Activated CD4-positive, alpha-beta memory T cell treated with anti-CD3 and anti-CD28 coated beads, Interleukin-2, amount 10 ng/mL, durations not matched to agents 7 days and 5 days (primary cell): ENCODE measurements at places on chromosomes 1 and 21.

DNA sequence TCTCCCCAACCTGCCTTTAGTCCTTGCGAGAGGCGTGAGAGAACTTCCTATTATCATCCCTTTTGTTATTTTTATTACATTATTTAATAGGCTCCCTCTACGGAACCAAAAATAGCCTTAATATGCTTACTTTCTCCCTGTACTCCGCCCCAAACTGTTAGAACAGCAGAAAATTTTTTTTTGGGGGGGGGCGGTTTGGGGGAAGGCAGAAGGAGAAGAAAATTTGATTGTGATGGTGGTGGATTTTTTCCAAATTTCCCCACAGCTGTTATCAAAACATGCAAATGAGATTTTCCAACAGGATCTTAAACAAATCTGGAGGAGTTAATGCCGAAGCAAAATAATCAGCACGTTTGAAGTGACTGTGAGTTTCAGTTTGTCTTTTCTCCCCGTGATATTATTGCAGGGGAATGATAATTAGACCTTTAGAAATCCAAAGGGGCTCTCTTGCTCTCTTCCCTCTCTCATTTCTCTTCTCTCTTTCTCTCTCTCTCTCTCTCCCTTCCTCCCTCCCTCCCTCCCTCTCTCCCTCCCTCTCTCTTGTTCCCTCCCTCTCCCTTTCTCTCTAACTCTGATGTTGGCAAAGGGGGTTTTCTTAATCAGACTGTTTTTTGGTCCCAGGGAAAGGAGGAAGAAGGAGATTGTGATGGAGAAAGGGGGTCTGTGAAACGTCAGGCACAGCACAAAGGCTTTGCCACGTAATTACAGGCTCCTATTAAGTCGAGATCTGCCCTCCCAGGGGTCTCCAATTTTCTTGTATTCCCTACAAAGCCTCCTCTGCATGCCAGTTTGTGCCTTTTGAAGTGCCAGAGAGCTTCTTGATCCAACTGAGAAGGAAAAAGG lies 1.1 kb upstream of the PRRX1 start:
- peaks cover 88% of the 10 kb centered on the region for H3K27me3 ChIP-seq
- peaks cover 21% of the 10 kb centered on the region for H3K4me1 ChIP-seq
- H3K4me3 ChIP-seq = no peak overlapping the region
- peaks cover 3% of the 10 kb centered on the region for H3K36me3 ChIP-seq

DNA sequence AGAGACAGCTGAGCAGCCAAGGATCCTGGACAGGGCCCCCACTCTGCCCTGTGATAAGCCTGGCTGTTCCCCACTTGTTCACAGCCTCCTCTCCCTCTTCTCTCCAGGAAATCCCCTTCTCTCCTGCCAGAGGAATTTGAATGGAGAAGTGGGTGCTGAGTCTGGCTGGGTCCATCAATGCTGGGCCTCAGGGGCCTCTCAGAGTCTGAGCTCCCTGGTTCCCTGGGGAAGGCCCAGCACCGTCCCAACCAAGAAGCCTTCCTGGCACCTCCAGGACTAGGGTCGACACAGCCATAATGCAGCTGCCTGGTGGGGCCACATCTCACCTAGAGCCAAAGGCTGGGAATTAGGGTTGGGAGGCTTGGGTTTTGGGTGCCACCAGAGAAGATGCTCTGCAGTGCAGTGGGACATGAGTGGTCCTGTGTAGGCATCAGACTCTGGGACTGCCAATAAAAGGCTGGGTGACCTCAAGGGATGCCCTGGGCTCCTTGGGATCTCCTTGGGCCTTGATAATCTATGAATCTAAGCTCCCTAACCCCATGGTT lies 2.5 kb downstream of the MYBPH start:
- no peaks in the 10 kb centered on the region for H3K4me1 ChIP-seq
- H3K36me3 ChIP-seq = no peaks in the 10 kb centered on the region
- DNase-seq = no peak
- H3K4me3 ChIP-seq = no peak overlapping the region
- no peaks in the 10 kb centered on the region for H3K27me3 ChIP-seq

DNA sequence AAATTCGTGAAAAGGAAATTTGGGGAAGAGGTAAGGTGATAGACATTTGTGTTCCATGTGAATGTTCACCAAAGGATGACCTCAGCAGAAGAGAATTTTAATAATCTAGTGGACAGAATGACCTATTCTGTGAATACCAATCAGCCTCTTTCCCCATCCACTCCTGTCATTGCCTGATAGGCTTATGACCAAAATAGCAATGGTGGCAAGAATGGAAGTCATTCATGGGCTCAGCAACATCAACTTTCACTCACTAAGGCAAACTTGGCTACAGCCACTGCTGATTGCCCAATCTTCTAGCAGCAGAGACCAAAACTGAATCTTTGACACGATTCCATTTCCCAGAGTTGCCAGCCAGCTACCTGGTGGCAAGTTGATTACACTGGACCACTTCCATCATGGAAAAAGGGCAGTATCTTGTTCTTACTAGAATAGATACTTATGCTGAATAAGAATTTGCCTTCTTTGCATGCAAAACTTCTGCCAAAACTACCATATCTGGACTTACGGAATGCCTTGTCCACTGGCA lies 348.7 kb upstream of the PBX1 start:
- no peak for DNase-seq
- no peak overlapping the region for H3K4me3 ChIP-seq
- no peaks in the 10 kb centered on the region for H3K36me3 ChIP-seq
- H3K27me3 ChIP-seq = no peaks in the 10 kb centered on the region
- H3K4me1 ChIP-seq = no peaks in the 10 kb centered on the region

GRCh38 chr1:205922806-205923205 lies 20.4 kb downstream of the SLC26A9 start:
- no peaks in the 10 kb centered on the region for H3K4me1 ChIP-seq
- peaks cover 1% of the 10 kb centered on the region for H3K27me3 ChIP-seq
- no peak overlapping the region for H3K27ac ChIP-seq
- H3K36me3 ChIP-seq = no peaks in the 10 kb centered on the region

- no peak overlapping the region for H3K4me3 ChIP-seq
- no peaks in the 10 kb centered on the region for H3K27me3 ChIP-seq
- no peak for DNase-seq
- no peaks in the 10 kb centered on the region for H3K4me1 ChIP-seq
Measured at GRCh38 chr1:112983537-112984131, 27.6 kb upstream of the SLC16A1 start.

DNA sequence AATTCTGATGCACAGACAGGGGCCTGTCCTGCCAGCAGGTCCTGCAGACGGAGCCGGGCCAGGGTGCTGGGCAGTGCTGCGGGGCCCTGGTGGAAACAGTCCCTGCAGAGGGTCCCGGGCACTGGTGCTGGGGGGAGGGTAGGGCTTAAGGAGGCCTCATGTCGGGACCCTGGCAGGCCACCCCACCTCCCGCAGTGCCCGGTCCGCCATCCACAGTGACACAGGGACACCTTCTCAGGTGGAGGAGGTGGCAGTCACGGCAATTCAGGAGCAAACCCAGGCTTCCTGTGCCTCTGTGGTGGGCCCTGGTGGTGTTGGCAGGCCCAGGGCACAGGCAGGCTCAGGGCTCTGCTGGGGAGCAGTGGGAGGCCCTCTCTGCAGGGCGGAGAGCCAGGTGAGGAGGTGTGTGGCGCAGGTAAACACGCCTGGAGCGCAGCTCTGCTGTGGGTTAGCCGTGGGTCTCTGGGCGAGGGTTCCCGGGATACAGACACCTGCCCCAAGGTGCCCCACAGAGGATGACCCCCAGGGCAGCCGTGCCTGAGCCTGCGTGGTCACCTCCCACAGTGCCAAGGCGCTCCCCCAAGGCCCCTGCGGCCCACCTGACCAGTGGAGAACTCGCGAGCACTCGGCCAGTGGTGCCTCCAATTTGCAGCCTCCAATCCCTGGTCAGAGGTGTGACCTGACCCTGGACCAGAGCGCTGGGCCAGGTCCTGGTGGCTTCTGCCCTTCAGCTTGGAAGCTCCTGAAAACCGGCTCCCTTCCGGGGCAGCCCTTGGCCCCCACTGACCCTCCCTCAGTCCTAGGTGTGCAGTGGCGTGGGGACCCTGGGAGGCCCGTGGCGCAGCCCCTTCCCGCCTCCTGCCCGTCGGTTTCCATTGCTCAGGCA lies 19.2 kb downstream of the COL18A1 start:
- H3K4me3 ChIP-seq = no peak overlapping the region
- H3K27me3 ChIP-seq = no peaks in the 10 kb centered on the region

GRCh38 chr1:150578272-150579109 lies 919 bp downstream of the MCL1 start:
- H3K4me3 ChIP-seq = peak overlapping the region; percentile 98
- H3K4me1 ChIP-seq = peaks cover 32% of the 10 kb centered on the region
- DNase-seq = peak; percentile 53
- H3K27me3 ChIP-seq = no peaks in the 10 kb centered on the region

- peaks cover 7% of the 10 kb centered on the region for H3K4me1 ChIP-seq
- no peak overlapping the region for H3K4me3 ChIP-seq
- no peaks in the 10 kb centered on the region for H3K36me3 ChIP-seq
- peaks cover 33% of the 10 kb centered on the region for H3K27me3 ChIP-seq
- no peak overlapping the region for H3K27ac ChIP-seq
Measured at GRCh38 chr1:44472620-44473525, 67.8 kb downstream of the RNF220 start.

DNA sequence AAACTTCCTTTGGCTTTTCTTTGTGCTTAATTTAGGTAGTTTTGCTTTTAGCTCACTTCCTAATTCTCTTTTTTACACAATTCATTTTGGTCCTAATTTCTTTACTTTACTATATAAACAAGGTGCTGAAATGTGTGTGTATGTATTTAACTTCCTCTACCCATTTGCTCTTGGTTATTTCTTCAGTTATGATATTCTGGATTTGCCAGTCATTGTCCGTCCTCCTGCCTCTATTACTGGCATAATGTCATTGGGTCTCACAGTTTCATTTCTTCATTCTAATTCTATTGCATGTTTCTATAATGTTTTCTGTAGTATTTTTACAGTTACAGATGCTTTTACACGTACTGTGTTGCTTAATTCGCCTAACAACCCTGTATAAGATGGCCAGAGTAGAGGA lies 96.2 kb downstream of the ZMYM4 start:
- DNase-seq = no peak
- H3K4me1 ChIP-seq = peaks cover 15% of the 10 kb centered on the region
- H3K36me3 ChIP-seq = peaks cover 14% of the 10 kb centered on the region
- no peak overlapping the region for H3K4me3 ChIP-seq

- no peak for DNase-seq
- no peak overlapping the region for H3K27ac ChIP-seq
- no peaks in the 10 kb centered on the region for H3K4me1 ChIP-seq
- no peaks in the 10 kb centered on the region for H3K36me3 ChIP-seq
- H3K27me3 ChIP-seq = peaks cover 3% of the 10 kb centered on the region
- H3K4me3 ChIP-seq = no peak overlapping the region
Measured at GRCh38 chr1:169070547-169070946, 35.9 kb upstream of the ATP1B1 start.

DNA sequence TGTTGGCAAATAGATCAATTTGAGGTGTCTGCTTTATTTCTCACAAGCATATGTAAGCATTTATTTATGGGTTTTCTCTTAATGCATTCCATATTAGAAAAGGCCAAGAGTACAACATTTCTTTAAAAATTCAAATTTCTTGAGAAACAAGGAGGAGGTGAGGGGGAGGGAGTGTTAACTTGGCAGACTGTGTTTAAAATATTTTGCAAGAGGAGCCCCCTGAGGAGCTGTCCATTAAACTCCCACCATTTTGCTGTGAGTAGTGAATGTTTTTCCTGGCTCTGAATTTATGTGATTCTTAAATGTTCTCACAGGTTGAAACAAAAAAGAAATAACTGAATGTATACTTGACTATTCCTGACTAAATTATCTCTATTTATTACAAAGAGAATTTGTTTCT lies 363.8 kb downstream of the PTPRC start:
- no peak overlapping the region for H3K27ac ChIP-seq
- H3K4me1 ChIP-seq = peaks cover 5% of the 10 kb centered on the region
- no peak for DNase-seq
- H3K4me3 ChIP-seq = no peak overlapping the region
